ENCODE measurements at places on chromosomes 16 and 17.

DNA sequence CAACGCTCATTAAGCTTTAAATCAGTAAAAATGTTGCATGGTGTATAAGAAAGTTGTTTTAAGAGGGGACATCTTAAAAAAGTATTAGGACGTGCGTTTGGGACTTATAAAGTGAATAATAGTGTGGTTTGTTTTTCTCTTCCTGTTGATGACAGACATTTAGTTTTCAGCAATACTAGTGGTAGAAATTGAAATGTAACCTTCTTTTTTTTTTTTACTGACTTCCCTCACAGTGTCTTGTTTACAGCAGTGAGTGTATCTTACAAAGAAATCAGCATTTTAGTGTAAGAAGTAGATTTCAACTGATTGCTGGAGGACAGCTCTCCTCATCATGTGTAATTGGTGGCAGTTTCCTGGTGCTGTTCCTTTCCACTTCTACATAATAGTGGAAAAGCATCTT is 39.6 kb downstream of the CYLD start:
- ATAC-seq: no peak

- ATAC-seq: no peak
Measured at GRCh38 chr17:80631142-80632045, 86.8 kb downstream of the RPTOR start.

DNA sequence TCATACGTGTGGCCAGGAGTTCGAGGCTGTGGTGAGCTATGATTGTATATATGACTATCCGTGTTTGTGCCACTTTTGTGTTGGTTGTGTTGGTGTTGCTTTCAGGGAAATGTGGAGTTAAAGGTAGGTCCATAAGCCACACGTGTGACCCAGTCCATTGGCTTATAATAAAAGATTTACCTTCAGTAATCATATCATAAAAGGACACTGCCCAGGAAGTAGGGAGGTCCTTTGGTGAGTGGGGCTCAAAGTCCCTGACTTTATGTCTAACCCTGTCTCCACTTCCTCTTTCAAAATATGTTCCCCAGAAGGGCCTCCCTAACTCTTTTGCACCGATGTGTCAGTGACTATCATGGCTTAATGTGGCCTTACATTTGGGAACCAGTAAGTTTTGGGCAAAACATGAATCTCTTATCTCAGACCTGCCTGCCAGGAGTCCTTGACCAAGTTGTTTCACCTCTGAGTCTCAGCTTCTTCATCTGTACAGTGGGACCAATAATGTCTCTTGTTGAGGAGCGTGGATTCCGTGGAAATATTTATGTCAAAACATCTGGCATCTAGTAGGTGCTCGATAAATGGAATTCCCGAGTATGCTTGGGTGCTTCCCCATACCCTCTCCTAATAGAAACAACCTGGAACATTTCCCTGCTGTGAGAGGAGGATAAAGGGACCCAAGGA is 4.8 kb downstream of the TNP2 start:
- ATAC-seq: no peak

DNA sequence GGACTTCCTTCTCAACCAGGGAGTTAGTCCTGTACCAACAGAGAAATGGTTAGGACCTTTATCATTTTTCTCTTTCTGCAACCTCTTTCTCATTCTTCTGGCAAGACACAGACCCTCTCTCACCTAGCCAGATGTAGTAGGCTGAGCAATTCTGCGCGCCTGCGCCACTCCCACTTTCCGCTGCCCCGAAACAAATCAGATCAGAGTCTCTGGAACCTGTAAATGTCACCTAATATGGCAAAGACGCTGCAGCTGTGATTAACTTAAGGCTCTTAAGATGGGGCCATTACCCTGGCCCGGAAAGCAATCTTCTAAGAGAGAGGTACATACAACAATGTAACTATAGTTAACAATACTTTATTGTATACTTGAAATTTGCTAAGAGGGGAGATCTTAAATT is 94.3 kb upstream of the ASIC2 start:
- no peak for ATAC-seq

GRCh38 chr17:2058586-2059546 is 4.0 kb downstream of the HIC1 start:
- ATAC-seq: peak; percentile 29

- ATAC-seq: no peak
Measured at GRCh38 chr17:69346766-69347165, 19.8 kb upstream of the ABCA5 start.

GRCh38 chr16:84105948-84106740 is 10.6 kb downstream of the MBTPS1 start:
- no peak for ATAC-seq

- no peak for ATAC-seq
Measured at GRCh38 chr17:63250830-63251229, 195.3 kb downstream of the CYB561 start.

GRCh38 chr16:52914428-52914827 is 138.3 kb downstream of the CHD9NB start:
- no peak for ATAC-seq

DNA sequence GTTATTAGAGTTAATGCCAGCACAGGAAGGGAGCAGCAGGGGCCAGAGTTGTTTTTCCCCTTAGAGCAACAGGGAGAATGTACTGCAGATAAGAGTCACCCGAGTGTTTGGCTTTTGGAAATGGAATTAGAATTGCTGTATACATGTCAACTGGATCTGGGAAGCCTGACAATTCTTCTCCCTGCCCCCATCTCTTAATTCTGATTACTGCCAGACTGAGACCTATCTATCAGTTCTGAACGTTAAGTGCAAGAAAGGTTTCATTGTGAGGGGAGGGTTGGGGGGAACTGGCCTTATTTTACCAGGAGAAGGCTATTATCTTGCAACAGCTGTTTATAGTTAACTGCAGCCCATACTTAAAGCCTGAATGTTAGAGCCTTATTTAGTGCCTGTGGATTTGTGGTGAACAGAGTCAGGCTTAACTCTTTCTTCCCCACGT is 424.5 kb upstream of the CDH11 start:
- ATAC-seq: no peak

- no peak for ATAC-seq
Measured at GRCh38 chr16:57986196-57986595, 14.3 kb downstream of the ZNF319 start.

GRCh38 chr17:82812601-82813000 is 27.2 kb downstream of the ZNF750 start:
- ATAC-seq: no peak

- peak; percentile 72 for ATAC-seq
Measured at GRCh38 chr16:88686439-88687253, at the start of gene SNAI3. Gene SNAI3 (minus strand): TSS chr16:88686507. CDS start chr16:88686406, 101 bp downstream.

- no peak for ATAC-seq
Measured at GRCh38 chr16:5604770-5605169, 507.2 kb upstream of the EEF2KMT start.

DNA sequence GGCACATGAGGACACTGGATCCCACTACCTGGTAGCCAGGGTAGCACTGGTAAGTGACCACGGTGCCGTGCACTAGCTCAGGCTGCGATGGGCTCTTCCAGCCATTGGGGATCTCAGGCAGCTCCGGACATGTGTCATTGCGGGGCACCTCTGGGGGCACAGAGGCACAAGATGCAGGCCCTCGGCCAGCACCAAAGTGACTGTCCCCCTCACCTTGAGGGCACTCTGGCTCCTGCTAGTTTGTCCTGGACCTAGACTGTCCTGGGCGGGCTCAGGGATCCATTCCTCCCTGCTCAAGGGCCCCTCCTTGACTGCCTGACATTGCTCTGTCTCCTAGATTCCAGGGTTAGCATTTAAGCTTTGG is 6.7 kb upstream of the PHF12 start:
- ATAC-seq: no peak

DNA sequence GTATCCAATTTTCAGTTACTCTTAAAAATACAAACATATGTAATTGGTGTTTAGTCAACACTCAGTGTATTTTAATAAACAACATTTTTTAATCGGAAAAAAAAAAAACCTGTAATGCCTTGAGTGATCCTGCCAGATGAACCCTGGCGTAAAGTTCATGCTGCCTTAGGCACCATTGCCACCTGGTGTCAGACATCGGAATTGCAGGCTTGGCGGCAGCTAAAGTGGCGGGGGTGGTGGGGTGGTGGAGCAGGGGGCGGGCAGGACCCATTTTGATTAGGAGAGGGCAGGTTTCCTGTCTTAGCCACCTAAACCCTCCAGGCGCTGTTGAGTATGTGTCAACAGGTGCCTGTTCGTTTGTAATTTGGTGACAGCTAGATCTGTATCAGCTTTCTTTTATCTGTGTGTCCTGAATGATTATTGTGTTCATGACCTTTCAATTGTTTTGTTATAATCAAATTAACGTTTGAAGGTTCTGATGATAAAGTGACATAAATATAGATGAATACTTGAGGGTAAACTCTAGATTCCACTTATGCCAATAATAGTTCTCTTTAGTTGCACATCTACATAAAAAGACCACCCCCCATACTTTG is 588.7 kb downstream of the CDH13 start:
- ATAC-seq: no peak

- ATAC-seq: peak; percentile 44
Measured at GRCh38 chr17:16215002-16215272, 397 bp downstream of the NCOR1 start.

DNA sequence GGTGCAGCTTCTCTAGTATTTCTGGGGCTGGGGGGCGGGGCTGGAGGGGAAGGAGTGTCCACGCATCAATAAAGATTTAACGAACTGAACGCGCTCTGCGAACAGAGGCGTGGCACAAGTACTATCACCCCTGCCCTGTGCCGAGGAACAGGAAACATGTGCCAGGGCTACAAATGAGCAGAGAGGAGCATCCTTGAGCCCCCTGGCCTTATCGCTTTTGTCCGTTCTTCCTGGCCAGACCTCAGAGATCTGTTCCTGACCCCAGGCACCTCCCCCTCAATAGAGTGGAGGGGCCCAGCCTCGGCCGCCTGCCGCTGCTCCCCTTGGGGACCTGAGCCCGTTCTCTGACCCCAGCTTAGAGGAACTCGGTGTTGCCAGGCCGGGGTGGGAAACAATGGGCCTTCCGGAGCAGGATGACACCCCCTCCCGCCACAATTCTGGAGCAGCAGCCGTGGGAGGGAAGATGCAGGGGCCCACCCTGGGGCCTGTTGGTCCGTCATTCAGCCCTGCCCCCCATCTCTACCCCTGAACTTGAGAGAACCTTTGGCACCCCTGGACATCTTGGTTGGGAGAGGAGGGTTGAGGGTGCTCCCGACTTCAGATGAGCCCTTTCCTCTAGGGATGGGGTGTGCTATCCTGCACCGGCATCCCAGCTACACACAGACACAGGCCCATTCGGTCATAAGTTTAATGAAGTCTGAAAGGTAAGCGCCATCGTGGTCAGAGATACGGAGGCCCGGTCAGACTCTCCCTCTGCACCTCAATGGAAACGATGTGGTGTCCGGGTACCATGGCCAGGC is 1.1 kb downstream of the NAA38 start:
- ATAC-seq: no peak

DNA sequence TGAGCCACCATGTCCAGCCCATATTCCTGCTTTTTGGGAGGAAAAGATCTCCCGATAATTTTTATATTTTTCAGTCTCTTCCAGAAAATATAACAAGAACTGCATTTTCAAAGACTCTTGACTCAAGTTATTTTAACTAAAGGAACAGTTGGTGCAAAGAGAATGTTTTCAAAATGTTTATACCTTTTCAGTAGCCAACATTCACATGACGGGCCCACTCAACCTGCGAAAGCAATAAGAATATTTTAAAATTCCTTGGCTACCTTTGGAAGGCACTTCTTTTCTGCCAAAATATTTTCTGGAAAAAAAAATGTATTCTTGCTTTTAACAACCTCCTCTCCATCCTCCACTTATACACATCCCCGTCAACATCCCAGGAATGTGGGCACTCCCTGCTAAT is 140.3 kb downstream of the ZNF18 start:
- ATAC-seq: no peak

- no peak for ATAC-seq
Measured at GRCh38 chr16:68075980-68076379, 9.2 kb upstream of the NFATC3 start.

GRCh38 chr16:349211-349610 is 3.3 kb downstream of the AXIN1 start:
- ATAC-seq: no peak

- ATAC-seq: peak; percentile 13
Measured at GRCh38 chr17:44536090-44536953, 21.0 kb upstream of the FZD2 start.

DNA sequence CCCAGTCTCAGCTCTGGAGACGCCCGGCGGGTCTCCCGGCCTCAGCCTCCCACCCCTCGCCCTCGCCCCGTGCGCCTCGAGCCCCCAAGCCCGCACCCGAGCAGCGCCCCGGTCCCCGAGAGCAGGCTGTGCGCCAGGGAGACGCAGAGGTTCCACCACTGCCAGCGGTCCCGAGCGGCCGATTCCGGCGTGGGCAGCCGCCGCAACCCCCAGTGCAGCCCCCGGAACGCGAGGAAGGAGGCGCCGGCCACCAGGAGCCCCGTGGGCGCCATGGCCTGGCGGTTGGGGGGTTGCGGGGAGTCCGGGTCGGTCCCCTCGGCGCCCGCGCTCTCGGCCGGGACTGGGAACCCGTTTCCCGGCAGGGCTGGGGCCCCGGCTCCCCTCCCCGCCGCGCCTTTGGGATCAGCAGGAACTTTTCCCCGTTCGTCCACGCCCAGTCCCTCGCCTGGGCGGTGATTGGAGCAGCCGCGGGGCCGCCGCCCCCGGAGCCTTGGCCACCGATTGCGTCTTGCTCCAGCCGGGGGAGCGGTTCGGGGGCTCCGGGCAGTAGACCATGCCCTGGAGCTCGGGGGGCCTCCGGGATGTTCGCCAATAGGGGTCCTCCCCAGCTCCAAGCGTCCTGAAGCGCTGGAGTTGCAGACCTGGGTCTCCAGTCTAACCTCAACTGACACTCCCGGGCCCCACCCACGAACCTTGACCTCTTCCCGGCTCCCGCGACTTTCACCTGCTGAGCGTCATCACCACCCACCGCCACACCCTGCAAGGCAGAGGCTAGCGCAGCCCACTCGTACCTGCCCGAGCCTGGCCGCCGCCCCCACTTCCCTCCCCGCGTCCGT is at the start of gene TLCD2:
Gene TLCD2 (minus strand): TSS at position 407 of the 836 bp plus-strand sequence. CDS start 135 bp downstream, at position 272.
- ATAC-seq: peak; percentile 50

- ATAC-seq: no peak
Measured at GRCh38 chr17:17929655-17930380, 42.4 kb downstream of the TOM1L2 start.

GRCh38 chr16:78957317-78958100 is 643.0 kb downstream of the MAF start:
- ATAC-seq: no peak

GRCh38 chr16:89402962-89403361 is 87.4 kb downstream of the ANKRD11 start:
- ATAC-seq: no peak

DNA sequence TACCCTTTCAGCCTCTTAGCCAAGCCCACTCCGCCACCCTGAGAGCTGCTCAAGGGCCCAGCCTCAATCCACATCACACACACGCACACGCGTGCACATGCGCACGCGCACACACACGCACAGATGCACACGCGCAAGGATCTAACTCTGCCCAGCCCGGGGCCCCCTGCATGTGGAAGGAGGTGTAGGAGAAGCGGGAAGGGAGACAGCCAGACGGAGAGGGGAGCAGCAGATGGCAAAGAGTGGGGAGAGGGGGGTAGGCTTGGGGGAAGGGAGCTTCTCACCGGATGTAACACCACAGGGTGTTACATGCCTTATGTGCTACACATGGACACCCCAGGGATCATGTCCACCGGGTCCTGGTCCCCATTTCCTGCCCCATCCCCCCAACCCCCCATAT is 15.3 kb downstream of the DLG4 start:
- ATAC-seq: no peak
